ENCODE measurements at places on chromosomes 2 and 18. TPM values are rescaled to one million over a fixed set of nuclear protein-coding genes. Genes with fewer than 3 reads are reported as not detected.

DNA sequence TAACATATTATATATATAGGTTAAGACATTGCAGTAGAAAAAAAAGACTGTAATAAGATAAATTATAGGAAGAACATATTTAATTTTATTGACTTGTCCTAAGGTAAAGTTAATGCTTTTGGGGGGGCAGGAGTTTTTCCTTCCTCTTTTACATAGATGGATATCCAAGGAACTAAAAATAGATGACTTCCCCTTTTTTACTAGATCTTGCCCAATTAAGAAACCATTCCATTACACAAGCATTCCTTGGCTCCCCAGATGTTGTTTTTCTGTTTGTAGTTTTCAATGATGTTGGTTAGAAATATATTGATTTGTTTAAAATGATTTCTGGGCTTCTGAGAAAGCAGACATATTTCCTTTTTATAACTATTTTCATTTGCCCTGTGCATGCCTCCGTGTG lies 22.4 kb upstream of the PMAIP1 start:
- no peak for DNase-seq

DNA sequence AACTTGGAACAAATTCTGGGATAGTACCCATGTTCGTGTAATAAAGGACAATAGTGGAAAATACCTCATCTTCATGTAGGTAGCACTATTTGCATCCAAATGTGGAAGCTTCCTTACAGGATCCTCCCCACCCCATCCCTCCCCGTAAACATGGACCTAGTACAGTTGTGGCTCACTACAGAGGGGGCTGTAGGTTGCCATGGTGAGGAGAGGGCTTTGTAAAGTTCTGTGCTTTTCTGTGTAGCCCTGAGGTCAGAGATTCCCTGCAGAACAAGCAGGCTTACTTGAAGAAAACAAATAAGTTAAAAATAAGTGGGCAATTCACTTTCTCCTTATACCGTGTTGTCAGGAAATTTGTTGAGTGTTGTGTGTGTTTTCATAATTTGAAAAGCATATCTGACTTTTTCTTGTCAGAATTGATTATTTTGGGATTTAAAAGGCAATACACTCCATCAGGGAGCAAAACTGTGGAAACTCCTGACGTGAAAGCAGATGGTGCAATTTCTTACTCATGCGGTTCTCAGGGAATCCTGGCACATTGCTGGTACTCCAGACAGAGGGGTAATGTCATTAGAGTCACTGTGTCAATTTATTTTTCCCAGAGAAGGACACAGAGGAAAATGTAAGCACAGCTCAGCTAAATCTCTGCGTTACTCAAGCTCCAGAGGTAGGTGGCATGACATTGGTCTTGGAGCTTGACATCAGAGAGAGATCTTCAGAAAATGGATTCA lies 174.2 kb upstream of the LHCGR start:
- DNase-seq, result no peak

- DNase-seq, result no peak
These were observed 6.5 kb upstream of the NT5DC4 start for GRCh38 chr2:112714331-112714730.

- DNase-seq, result no peak
These were observed 18.3 kb downstream of the B4GALT6 start for GRCh38 chr18:31666055-31666454.

DNA sequence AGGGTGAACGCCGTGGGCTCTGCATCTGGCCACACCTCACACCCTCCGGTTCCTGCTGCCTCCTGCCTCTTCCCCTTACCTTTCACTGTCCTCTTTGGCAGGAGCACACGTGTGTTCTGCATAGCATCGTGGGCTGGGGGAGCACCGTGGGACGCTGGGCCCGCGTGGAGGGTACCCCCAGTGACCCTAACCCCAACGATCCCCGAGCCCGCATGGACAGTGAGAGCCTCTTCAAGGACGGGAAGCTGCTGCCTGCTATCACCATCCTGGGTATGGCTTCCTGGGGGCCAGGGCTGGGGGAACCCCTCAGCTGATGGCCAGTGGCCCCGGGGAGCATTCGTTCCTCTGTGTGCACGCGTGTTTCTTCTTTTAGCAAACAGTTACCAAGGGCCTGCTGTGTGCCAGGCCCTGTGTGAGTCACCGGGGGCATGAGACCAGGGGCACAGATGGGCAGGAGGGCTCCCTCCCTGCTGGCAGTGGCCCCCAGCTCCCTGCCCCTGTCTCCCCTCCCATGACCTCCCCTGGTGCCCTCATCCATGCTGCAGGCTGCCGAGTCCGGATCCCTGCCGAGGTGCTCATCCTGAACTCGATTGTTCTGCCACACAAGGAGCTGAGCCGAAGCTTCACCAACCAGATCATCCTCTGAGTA lies 7.6 kb downstream of the GMPPA start:
- no peak for DNase-seq

DNA sequence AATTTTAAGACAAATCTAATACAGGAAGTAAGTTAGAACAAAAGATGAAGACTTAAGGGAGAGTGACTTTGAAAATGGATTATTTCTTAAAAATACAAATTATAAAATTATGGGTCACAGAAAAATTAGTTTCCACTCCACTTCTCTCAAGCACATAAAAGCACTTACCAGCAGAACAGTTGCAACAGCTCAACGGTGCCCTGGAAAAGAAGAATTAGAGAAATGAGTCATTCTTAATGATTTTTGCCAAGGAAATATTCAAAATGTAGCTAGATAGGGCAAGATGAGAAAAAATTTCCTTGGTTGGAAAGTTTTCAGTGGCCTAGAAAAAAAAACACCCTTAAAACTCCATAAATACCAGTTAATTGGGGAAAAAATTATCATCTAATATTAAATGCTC lies 2185.6 kb upstream of the CELF4 start:
- no peak for DNase-seq

DNA sequence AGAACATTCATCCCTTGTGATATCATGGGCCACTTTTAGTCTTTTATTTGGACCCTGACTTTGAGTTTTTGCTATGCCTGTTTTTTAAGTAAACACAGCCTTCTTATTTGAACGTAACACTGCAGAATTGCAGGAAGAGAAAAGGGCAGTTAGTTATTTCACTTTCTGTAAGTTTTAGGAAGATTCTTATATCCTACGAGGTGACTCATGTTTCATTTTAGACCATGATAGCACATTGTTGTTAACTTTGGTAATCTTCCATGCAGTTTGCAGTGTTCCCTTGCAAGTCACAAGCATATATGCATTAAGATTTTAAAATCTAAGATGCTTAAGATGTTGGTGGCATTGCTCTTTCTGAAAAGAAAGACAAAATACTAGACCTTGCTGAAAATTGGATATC lies 128.6 kb upstream of the EPC2 start:
- no peak for DNase-seq

DNA sequence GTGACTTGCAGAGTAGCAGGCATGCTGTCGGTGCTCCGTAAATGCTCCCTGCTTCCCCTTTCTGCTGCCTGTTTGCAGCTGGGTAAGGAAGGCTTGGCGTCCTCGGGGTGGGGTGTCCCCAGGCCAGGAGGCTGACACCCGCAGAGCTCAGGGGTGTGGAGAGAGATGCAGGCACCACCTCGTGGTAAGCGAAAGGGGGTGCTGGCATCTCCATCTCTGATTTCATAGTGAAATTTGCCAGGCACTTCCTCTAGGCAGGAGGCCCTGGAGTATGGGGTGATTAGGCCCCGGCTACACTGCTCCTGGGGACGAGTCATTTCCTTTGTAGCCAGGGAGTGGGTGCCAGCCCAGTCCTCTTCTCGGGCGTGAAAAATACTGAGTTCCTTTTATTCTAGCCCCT lies 160.4 kb downstream of the KLHL29 start:
- no peak for DNase-seq

DNA sequence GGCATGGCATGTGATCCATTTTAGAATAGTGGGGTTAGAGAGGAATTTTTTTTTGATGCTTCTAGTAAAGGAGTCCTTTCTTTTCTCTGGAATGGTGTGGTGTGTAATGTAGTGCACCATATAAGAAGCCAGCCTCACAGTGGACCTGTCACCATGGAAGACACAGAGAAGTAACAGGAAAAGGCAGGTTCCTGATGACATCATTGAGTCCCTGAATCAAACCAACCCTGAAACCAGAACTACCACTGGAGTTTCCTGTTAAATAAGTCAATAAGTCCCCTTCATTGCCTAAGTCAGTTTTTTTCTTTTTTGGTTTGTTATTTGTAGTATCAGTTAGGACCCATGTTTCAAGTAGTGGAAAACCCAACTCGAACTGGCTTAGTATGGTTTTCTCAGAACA lies 11.9 kb downstream of the ADCYAP1 start:
- DNase-seq, result no peak

- no peak for DNase-seq
These were observed 10.4 kb downstream of the COPS9 start for GRCh38 chr2:240125742-240126141.

DNA sequence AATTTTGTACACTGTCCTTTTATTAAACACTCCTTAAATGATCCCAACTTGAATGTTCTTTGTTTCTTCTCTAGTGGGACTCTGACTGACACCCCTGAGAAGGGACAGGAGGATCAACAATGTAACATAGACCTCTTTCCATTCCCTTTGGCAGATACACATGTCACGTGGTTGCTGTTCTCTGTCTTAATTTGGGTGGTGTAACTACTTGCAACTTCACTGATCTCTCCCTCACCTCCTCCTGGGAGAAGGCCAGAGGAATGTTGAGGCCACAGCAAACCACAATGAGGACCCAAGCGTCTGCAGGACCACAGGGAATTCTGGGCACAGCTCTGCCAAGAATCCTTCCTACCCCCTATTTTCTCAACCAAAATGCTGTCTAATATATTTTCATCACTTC lies 205.6 kb downstream of the RTP5 start:
- DNase-seq, result no peak

- no peak for DNase-seq
These were observed 335.6 kb upstream of the SALL3 start for GRCh38 chr18:78643981-78644380.

- DNase-seq, result no peak
These were observed 12.3 kb downstream of the KCTD1 start for GRCh38 chr18:26536032-26536431.

DNA sequence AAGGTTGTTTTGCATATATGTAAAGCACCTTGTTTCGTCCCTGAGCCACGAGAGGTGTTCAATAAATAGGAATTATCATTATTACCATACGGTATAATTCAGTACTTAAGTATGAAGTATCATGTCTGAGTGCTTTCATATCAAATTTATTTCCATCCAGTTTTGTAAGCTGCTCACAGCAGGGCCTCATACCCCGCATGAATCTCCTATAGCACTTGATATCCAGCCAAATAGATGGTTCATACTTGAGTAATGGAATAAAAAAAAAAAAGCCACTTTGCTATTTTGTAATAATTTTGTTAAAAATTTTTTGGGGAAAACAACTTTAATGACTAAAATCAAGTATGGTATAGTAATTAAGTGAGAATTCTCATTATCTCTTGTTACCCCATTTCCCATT lies 160.8 kb upstream of the NOSTRIN start:
- no peak for DNase-seq

DNA sequence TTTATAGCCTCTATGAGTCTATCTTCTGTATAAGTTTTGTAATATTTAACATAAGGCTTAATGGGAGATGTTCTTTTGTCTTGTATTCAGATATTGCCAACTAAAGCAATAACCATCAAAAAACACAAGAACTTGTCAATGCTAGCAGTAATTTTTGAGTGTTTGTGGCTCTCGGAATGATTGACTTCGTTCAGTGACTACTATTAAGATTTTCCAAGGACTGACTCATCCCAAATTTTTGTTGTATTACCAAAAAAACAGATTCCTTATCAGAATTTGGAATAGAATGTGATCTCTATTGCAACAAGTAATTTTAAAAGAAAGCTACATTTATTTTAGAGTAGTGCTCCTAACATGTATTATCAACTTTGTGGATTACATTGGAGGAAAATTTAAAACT lies 8.1 kb downstream of the NABP1 start:
- DNase-seq, result no peak

GRCh38 chr2:80529466-80530165 lies 225.1 kb upstream of the LRRTM1 start:
- no peak for DNase-seq

GRCh38 chr2:24354957-24355356 lies 5.4 kb downstream of the ITSN2 start:
- DNase-seq, result no peak

- DNase-seq, result no peak
These were observed 639.7 kb downstream of the TDRD15 start for GRCh38 chr2:21763501-21763900.

DNA sequence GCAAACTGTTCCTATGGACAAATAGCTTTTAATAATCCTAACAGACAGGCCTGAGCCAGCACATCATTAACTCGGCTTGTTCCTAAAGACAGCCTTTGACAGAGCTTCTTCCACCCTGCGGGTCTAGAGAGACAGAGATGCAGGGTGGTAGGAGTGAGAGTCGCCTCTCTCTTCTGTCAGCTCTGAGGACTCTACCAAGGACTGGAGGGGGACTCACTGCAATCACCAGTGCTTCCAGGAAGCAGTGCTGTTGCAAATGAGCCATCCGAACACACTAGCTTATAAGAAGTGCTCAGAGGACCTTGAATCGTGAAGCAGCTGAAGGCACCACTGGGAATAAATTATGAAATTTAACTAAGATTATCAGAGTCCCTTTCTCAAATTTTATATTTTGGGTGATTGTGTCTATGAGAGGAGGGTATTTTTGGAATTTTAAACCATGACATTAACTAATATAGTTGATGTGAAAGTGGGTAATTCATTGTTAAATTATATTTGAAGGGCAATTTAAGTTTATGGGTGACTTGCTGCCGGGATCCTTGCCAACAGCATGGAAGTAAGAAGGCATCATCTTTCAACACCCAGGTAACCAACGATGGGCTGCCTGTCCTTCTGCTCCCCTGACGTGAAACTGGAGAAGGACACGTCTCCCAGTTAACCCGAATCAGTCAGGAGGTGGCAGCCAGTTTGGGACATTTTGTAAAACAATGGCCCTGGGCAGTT lies 43.6 kb upstream of the PXDN start:
- no peak for DNase-seq

DNA sequence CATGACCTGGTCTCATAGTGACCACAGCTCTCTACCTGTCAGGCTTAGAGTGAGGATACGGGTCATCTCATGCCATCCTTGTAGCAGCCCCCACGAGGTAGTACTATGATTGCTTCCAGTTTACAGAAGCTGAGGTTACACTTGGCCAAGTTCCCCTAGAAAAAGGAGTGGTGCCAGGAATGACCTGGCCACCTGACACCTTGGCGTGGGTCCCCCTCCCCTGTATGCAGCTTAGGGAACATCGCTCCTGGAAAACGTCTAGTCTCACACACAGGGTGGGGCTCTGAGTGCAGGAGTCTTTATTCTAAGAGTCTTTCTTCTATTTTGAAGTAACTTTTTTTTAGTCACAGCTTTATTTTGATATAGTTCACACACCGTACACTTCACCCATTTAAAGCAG lies 14.8 kb downstream of the NPPC start:
- DNase-seq, result no peak

DNA sequence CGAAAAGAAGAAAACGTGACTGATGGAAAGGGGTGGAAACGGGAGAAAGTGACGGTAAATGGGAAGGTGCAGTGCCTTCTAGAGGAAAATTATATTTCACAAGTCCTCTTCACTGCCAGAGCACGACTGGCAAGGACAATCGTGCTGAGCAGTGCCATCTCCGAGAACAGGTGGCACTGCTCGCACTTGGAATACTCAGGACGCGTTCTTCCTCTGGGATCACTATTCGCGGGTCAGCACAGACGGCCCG lies 364 bp downstream of the STAT1 start:
- no peak for DNase-seq

CLEC4F gene
- not detected for total RNA-seq

NT5C1B gene
- not detected for total RNA-seq

GLI2 gene
- 11.3 TPM for total RNA-seq

MC5R gene
- not detected for total RNA-seq

MSH2 gene
- 51.4 TPM for total RNA-seq

OR6B2 gene
- total RNA-seq, result not detected

TMEM169 gene
- 0.85 TPM for total RNA-seq

PRSS56 gene
- total RNA-seq, result not detected

DGKD gene
- 26.4 TPM for total RNA-seq

All from urinary bladder (tissue), 4 donors.